ENCODE measurements at places on chromosomes 12 and 14.
A peak's percentile ranks its signal among the peaks of the same experiment; 100 is the strongest.

- no peak for DNase-seq
These were observed 11.5 kb upstream of the TDRD9 start for GRCh38 chr14:103916636-103917262.

DNA sequence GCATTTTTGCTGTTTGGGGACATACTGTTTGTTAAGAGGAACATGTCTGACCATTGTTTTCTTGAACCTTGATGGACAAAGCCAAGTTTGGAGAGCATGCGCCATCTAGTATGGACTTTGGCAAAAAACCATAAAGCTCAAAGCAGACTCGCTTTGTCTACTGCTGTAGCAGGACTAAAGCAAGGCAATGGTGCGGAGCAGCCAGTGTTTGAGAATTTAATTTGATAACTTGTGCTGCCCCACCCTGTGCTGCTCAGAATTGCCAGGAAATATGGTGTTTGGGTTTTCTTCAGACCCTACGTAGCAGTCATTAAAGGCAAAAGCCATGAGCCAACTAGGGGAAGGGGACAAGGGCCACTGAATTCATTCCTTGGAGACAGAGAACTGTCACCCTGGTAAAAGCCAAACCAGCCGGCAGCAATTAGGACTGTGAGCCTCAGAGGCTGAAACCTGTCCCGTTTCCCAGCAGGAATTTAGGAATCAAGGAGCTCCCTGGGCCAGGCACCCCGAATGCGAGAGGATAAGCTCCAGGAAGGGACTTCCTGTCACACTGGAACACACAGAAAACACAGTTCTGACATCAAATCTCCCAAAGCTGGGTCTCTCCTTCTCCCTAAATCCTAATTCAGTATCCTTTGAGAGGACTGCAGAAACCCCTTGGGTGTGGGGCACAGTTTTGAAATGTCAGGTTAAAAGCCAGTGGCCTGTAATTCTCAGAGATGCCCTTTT, 1.1 kb downstream of the AVIL start:
- DNase-seq, result no peak

GRCh38 chr12:86331457-86331856, 75.3 kb upstream of the MGAT4C start:
- DNase-seq, result no peak

GRCh38 chr12:115088995-115089841, 405.2 kb upstream of the TBX3 start:
- DNase-seq, result no peak

- no peak for DNase-seq
These were observed 259.6 kb downstream of the CCER1 start for GRCh38 chr12:90695415-90695814.

GRCh38 chr14:88835661-88836060, 11.2 kb downstream of the TTC8 start:
- DNase-seq, result no peak

DNA sequence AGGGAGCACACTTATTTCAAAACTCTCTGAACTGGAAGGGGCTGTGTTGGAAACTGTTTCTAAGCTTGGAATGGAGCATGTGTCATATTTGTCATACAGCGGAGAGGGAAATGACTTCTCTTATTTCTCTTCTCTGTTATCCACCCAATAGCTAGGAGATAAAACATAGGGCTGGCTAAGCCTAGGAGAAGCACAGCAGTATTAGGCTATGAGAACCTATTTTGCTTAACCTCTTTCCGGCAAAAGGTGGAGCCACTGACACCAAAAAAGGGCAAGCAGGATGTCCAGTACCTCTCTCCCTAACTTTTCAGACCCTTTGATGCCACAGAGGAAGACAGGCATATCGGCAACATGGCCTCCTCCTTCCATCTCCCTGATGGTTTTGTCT, 148.3 kb downstream of the CRADD start:
- DNase-seq, result no peak

DNA sequence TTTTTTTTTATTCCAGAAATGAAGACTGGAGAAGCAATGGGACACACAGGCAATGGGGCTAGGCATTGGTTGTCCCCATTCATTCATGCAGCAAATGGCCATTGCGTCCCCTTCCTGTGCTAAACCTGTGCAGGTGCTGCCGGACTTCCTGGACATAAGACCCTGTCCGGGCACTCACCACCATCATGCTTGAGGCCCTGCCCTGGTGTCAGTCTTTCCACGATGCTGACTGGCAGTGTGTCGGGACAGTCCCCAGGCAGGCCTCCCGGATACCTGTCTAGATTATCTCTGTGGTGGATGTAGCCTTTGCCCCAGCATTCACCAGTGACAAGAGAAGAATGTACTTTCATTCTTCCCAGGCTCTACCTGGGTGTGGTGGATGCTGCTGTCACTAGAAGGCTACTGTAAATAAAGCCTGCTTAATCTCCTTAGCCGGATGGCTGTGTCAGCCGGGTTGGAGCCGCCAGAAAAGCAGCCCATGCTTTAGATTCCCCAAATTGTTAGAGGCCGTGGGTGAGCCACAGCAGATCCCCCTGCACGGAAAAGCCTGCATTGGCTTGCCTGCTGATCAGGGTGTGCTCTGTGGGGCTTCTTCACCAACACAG, 94.5 kb upstream of the PARP11 start:
- DNase-seq, result no peak

DNA sequence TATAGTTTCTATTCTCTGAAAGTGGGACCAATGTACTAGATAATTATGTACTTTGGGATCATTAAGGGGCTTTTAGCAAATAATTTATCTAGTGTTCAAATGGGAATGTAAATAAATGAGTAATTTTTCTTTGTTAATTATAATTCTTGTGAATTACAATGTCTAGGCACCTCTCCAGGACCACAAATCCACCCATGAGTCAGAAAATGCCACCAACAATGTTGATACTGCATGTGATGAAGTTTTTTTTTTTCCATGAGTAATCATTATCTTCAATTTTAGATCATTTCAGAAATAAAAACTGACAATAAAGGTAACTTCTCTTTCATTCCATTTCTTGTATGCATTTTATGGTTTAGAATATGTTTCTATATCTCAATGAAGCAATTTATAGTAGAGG, 470.3 kb downstream of the VRK1 start:
- DNase-seq, result no peak

GRCh38 chr14:58862416-58863160, 224.8 kb downstream of the DACT1 start:
- DNase-seq, result no peak

GRCh38 chr14:68393259-68393658, 399.6 kb downstream of the ZFP36L1 start:
- no peak for DNase-seq

DNA sequence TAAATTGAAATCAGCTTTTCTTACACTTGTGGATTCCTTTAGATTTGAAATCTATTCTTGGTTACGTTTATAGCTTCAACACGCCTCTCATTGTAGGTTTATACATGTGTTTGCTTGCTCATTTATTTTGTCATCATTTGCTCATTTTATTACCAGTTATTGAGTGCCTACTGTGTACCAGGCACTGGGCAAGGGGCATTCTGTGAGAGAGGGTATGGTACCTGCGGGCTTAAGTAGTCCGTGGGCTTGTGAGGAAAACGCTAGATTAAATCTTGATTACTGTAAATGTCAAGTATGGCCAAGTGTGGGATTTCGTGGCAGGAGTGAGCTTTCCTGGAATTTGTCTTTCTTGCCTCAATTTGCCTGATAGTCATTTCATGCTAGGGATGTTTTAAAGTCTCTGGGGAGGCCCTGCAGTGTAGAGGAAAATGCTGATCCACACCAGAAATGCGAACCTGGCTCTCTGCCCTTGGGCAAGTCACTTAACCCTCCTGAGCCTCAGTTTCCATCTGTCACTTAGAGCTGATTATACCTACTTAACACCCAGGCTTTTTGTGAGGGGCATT, 92.7 kb downstream of the CACNA1C start:
- DNase-seq, result no peak

DNA sequence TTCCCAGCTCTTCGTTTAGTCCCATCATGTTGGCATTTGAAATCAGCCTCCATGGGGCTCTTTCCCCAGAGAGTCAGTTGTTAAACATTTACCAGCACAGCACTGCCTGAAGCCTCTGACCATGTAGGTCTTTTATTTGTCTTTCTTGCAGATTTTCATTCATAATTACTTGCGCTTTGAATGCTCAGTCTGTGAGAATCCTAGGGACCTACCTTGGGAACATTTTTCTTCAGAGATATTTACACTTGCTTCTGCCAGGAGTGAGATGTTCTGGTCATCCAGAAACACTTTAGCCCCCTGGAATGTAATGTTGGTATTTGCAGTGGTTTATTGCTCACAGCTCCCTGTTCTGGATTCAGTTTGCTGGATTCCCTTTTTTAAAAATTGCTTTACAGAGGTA, 41.7 kb downstream of the RPH3A start:
- no peak for DNase-seq

DNA sequence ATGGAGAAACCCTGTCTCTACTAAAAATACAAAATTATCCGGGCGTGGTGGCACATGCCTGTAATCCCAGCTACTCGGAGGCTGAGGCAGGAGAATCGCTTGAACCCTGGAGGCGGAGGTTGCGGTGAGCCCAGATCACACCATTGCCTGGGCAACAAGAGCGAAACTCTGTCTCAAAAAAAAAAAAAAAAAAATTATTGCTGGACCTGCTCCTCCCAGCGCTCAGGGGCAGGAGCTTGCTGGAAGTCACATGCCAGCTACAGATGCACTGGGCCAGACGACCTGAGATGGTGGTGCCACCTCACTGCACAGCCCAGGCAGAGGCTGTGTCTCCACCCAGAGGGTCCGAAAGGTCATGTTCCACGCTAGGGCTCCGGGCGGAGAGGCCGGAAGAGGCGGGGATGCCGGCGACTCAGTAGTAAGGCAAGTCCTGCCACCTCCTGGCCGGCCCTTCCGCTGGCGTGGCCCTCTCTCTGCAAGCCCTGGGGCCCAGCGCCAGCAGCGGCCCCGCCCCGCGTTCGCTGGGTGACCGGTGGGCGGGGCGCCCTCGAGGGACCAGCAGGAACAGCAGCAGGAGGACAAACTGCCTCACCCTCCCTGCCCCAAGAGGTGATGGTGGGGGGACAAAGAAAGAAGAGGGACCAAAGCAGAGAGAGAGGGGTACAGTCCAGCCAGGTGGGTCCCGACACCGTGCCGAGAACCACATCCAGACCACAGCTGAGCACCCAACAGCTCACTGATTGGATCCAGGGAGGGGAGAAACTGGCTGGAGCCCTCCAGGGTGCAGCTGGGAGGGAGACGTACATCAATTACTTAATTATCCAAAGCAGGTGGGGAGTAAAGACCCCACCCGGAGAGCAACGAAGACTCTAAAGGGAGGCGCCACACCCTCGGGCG, 3.6 kb upstream of the RHOF start:
- peak; percentile 83 for DNase-seq

DNA sequence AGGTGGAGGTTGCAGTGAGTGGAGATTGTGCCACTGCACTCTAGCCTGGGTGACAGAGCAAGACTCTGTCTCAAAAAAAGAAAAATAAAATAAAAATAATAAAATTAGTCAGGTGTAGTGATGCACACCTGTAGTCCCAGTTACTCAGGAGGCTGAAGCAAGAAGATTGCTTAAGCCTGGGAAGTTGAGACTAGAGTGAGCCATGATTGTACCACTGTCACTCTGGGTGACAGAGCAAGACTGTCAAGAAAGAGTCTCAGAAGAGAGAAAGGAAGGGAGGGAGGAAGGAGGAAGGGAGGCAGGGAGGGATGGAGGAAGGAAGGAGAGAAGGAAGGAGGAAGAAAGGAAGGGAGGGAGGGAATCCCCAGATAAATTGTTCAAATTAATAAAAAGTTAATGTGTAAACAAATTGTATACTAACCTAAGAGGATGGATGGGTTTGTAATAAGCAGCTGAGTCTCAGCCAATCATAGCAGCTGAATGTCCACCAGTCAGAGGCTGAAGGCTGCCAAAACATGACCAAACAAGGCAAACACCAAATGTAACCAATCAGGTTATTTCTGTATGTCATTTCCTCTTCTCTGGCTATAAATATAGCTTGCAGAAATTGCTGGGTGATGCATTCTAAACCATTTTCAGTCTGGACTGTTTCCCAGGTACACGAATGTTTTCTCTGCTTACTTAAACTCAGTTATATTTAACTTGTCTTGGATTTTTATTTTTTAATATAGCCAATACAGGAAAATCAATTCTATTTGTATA, 6.1 kb upstream of the CDCA4 start:
- DNase-seq, result no peak

DNA sequence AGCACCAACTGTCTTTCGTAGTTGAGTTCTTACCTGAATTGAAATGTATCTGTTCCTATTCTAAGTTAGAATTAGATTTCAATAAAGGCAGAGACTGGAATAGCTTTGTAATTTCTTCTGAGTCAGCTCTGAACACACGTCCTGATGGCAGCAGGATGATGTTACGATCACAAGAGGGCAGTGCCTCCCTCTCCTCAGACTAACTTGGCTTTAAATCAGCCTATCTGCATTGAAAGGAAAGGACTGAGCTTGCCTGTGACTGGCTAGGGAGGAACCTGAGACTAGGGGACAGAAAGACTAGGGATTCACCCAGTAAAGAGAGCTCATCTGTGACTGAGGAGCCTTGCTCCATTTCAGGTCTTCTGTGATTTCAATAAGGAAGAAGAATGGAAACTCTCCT, 323.7 kb upstream of the OR4E1 start:
- no peak for DNase-seq

GRCh38 chr12:118188690-118189371, 52.9 kb downstream of the PEBP1 start:
- no peak for DNase-seq

GRCh38 chr14:81313775-81314429, 86.2 kb downstream of the STON2 start:
- DNase-seq, result peak; percentile 58

- DNase-seq, result no peak
These were observed 8.0 kb downstream of the CSRNP2 start for GRCh38 chr12:51075390-51075789.

- DNase-seq, result no peak
These were observed 30.8 kb downstream of the COA8 start for GRCh38 chr14:103593577-103593976.

DNA sequence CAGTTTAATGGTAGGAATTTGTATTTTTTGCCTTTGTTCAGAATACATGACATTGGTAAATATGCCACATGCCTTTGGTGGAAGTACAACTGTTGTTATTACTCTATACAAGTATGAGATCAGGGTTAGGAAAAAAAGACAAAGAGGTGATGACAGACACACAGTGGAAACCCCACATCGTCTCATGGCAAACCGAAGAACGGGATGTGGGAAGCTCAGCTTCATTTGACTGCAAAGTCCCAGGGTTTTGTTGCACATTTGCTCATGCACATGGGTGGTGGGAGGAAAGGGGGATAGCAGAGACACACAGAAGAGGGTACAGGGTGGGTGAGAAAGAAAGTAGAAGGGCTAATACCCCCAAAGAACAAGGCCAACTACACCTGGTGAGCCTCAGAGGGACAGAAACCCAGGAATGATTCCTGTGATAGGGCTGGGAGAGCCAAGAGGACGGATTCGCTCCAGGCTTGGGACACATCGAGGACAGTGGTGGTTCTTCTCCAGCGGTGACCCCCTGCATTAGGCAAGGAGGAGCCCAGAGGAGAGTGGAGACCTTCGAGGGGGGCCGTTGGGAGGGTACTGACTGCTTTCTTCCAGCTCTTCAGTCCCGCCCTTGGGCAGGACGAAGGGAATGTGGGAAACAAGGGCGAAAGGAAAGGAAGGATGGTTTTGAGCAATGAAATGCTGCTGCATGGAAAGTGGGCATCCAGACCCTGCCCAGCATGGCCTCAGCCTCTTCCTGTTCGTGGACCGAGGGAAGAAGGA, 8.1 kb downstream of the VAMP1 start:
- no peak for DNase-seq
